ENCODE measurements at places on chromosomes 4 and X. TPM values are rescaled to one million over a fixed set of nuclear protein-coding genes. Genes with fewer than 3 reads are reported as not detected.

DTHD1 gene
- total RNA-seq: 3.3 TPM

DNA sequence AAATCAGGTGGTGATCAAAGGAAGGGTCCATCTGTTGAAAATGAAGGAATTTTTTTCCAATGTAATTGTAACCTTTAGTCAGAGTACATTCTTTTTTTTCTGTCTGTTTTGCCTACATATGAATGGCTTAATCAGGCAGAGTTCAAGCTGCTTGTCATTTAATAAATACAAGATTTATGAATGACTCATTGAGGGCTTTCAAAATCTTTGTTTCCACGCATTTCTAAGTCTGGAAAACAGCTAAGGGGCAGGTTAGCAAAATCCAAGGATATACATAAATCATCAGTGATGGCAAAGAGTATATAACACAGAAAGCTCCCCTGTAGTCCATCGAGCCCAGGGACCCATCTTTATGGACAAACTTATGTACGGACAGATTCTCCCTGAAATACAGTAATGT is 1.8 kb downstream of the CA5B start:
- H3K36me3 ChIP-seq: no peaks in the 10 kb centered on the region
- H3K4me1 ChIP-seq: no peaks in the 10 kb centered on the region
- DNase-seq: no peak
- no peak overlapping the region for H3K4me3 ChIP-seq

GRCh38 chr4:89331686-89332544 is 24.3 kb upstream of the GPRIN3 start:
- no peak for DNase-seq
- no peak overlapping the region for H3K27ac ChIP-seq
- H3K4me1 ChIP-seq: no peaks in the 10 kb centered on the region

- H3K4me3 ChIP-seq: no peak overlapping the region
- no peak for DNase-seq
These were observed 87.2 kb downstream of the HPRT1 start for GRCh38 chrX:134547047-134547679.

GRCh38 chr4:6802025-6802424 is 19.5 kb downstream of the KIAA0232 start:
- DNase-seq: no peak
- H3K4me1 ChIP-seq: peaks cover 23% of the 10 kb centered on the region
- no peaks in the 10 kb centered on the region for H3K27me3 ChIP-seq

- no peak overlapping the region for H3K4me3 ChIP-seq
- no peak for DNase-seq
- H3K27me3 ChIP-seq: no peaks in the 10 kb centered on the region
- no peak overlapping the region for H3K27ac ChIP-seq
- H3K36me3 ChIP-seq: no peaks in the 10 kb centered on the region
These were observed 142.1 kb downstream of the BCOR start for GRCh38 chrX:39955625-39956024.

GRCh38 chr4:107561481-107561880 is 158.6 kb downstream of the PAPSS1 start:
- no peaks in the 10 kb centered on the region for H3K27me3 ChIP-seq
- no peak overlapping the region for H3K4me3 ChIP-seq
- H3K36me3 ChIP-seq: no peaks in the 10 kb centered on the region
- no peak overlapping the region for H3K27ac ChIP-seq
- DNase-seq: no peak

All from Peyer's patch (tissue), 4 donors.